GF-D8 (cell line): ENCODE measurements at places on chromosomes 7 and 10.

DNA sequence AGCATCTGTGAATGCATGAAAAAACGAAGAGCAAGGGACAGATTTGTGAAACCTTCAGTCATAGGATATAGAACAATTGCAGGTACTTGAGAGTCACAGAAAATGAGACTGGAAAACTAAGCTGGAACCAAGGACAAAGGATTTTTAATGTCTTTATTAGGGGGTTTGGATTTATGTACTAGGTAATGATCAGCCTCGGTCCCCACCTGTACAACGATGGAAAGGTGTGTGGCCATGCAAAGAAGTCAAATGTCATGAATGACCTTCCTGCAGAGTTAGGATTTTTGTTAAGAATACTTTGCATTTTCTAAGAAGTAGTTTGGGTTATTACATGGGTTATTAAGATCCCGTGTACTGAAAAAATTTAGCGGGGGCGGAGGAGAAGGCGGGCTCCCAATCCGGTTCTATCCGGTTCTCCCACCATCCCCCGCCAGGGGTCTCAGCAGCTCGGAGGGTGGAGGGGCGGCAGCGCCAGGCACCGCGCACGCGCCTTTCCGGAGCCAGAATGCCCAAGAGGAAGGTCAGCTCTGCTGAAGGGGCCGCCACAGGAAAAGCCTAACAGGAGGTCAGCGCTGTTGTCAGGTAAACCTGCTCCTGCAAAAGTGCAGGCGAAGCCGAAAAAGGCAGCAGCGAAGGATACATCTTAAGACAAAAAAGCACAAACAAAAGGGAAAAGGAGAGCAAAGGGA is 327.5 kb upstream of the PLXDC2 start:
- no peak for DNase-seq

- DNase-seq, result no peak
Observed at GRCh38 chr7:14507617-14508016, 394.9 kb downstream of the DGKB start.

- no peak for DNase-seq
Observed at GRCh38 chr7:121744319-121744718, 128.6 kb upstream of the PTPRZ1 start.

- DNase-seq, result peak; percentile 44
Observed at GRCh38 chr7:140036224-140036962, 26.4 kb downstream of the PARP12 start.

GRCh38 chr7:123601530-123601929 is at the start of gene ASB15:
ASB15 (plus strand) TSS chr7:123601821; CDS start chr7:123614503, 12,682 bp downstream.
- DNase-seq, result no peak

GRCh38 chr10:110571093-110571743 is 3.7 kb downstream of the SMC3 start:
- DNase-seq, result no peak
